ENCODE measurements at places on chromosomes 6 and 20.

GRCh38 chr6:3165631-3166534, 8.5 kb upstream of the TUBB2A start:
- DNase-seq, result peak; percentile 65

DNA sequence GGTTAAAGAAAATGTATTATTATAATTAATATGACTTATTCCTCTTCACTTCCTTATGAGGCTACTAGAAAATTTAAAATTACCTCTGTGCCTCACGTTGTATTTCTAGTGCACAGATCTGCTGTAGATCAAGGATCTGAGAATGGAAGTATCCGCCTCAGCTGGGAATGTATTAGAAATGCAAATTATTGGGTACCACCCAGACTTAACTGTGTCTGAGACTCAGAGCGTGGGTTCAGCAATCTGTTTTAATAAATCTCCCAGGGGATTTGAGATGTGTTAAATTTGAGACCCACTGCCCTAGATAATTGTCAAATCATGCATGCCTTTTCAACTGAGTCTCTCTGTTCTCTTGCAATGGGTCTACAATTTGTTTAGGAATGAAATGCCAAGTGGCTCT, 658.0 kb upstream of the NOX3 start:
- no peak for DNase-seq

DNA sequence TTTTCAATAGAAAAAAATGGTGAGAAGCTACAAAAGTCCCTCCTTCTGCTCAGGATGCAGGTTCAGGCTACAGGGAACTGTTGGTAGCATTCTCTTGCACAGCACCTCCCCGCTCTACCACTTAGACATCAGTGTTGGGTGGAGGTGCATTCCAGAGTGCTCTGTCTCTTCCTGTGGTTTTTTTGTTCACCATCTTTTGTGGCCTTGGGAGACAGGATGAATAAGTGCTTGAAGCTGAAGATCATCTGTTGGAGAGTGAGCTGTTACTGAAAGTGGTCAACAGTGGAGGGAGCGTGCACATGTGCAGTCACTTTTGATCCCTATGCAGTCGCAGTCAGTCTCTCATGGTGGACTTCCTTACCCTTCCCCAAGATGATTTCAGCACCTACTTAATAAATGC, 16.6 kb upstream of the BTBD3 start:
- no peak for DNase-seq

- DNase-seq, result no peak
These were observed 103.1 kb upstream of the SMLR1 start for GRCh38 chr6:130724089-130724488.

GRCh38 chr6:28910901-28911690, 12.7 kb downstream of the TRIM27 start:
- peak; percentile 55 for DNase-seq

DNA sequence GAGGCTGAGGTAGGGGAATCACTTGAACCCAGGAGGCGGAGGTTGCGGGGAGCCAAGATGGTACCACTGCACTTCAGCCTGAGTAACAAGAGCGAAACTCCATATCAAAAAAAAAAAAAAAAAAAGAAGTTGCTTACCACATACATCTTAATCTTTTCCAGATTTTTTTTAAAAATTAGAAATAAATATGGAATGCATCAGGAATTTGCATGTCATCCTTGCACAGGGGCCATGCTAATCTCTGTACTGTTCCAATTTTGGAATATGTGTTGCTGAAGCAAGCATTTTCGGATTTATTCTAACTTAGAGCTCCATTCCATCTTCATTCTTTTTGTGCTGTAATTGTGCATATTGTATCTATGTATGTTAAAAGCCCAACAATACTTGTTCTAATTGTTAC, 62.5 kb downstream of the TRPC4AP start:
- DNase-seq, result no peak

DNA sequence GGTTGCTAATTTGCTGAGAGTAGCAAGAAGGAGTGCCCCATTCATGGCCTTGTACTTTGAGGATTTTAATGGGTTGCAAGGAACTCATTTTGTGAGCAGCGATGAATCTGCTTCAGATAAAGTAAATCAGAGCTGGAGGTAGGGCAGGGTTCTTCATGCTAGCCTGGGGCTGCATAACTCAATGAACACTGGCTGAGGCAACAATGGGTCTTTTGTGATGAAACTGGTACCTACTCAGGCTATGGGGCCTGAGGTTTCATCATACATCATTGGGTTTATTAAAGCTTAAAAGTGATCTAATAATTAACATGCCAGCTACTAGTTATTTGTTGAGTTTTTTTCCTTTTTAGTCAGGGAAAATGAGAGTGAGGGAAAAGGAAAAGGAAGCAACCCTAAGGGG, 106.9 kb downstream of the FAM50B start:
- no peak for DNase-seq

- no peak for DNase-seq
These were observed 20.4 kb upstream of the BMP2 start for GRCh38 chr20:6746901-6747609.

- DNase-seq, result no peak
These were observed 20.2 kb downstream of the MAP3K4 start for GRCh38 chr6:161011492-161012480.

GRCh38 chr6:49946835-49947234, 17.1 kb downstream of the DEFB114 start:
- DNase-seq, result no peak

GRCh38 chr20:61184194-61184593, 67.9 kb upstream of the CDH4 start:
- DNase-seq, result no peak

- DNase-seq, result no peak
These were observed 54.6 kb upstream of the UBR2 start for GRCh38 chr6:42509256-42509655.

GRCh38 chr6:24923885-24924401, 11.8 kb downstream of the RIPOR2 start:
- DNase-seq, result no peak

GRCh38 chr20:32077190-32077589, 25.1 kb downstream of the HCK start:
- peak; percentile 69 for DNase-seq

GRCh38 chr6:133749427-133749826, 139.5 kb upstream of the TCF21 start:
- DNase-seq, result no peak

GRCh38 chr20:7984192-7984591, 35.4 kb downstream of the TMX4 start:
- DNase-seq, result no peak

GRCh38 chr6:166456395-166457156, 73.8 kb upstream of the MPC1 start:
- no peak for DNase-seq

- peak; percentile 42 for DNase-seq
These were observed 161.0 kb downstream of the ASCC3 start for GRCh38 chr6:100719883-100720682.

DNA sequence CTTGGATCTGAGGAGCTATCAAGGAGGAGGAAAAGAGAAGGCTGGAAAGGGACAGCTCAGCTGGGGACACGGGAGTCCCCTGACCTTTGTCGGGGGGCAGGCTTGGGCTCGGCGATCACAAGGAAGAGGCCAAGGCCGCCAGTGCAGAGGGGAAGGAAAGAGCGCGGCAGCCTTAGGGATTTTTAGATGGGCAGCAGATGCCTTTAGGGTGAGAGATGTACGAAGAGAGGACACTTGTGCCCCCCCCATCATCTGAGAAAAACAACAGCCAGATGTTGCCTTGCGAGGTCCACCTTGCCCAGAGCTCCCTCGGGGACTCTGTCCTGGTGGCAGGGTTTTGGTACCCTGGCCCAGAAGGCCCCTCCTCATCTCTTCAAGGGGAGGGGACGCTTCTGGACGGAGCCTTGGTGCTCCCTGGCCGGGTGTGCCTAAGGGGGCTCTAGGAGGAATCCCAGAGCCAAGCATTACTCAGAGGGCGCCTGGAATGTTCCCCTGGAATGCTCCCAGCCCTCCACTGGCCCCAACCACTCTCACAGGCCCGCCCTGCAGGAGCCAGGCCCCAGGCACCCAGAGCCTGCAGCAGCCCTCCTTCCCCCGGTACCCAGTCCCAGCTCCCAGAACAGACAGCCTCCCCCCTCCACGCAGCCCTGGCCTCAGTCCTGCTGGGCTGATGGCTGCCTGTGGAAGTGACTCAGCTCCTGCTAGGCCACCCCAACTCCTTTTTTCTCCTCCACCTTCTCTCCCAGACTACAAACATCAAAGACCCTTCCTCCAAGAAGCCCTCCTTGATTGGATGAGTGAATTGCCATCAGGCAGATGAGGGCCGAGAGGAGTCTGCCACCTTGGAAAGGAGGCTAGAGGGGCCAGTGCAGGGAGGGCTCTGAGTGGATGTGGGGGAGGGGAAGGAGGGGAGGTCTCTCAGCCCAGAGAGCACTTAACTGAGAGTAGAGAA, 1.8 kb downstream of the ADAM33 start:
- no peak for DNase-seq

GRCh38 chr6:30821862-30822784, 62.2 kb upstream of the DDR1 start:
- peak; percentile 68 for DNase-seq

GRCh38 chr6:16392010-16392409, 153.6 kb downstream of the GMPR start:
- DNase-seq, result no peak

All from suppressor macrophage (primary cell).